Activated T-cell treated with anti-CD3 and anti-CD28 coated beads, Interleukin-2, amount 50 U/mL, for 48 hours (primary cell): ENCODE measurements at places on chromosomes 2 and 18.

- no peak for DNase-seq
Observed at GRCh38 chr2:130765464-130765863, 10.1 kb downstream of the AMER3 start.

- no peak for DNase-seq
Observed at GRCh38 chr2:164899121-164899520, 56.2 kb downstream of the SLC38A11 start.

- DNase-seq = no peak
Observed at GRCh38 chr2:9018534-9018933, 15.1 kb upstream of the MBOAT2 start.

GRCh38 chr2:230439590-230439989 lies 23.6 kb downstream of the SP100 start:
- DNase-seq = no peak

DNA sequence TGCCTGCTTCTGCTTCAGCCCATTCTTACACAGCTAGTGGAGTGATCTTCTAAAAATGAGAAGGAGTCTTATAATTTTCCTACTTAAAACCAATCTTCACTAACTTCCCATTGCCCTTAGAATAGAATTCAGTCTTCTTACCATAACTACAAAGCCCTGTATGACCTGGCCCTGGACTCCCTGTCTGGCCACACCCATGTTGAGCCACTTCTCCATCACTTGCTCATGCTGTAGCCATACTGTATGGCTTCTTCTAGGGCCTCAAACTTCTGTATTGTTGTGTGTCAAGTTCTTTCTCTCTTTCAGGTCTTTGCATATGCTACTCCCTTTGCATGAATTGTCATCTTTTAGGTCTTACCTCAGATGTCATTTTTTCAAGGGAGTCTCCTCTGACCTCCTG lies 11.2 kb downstream of the DGUOK start:
- DNase-seq = no peak

DNA sequence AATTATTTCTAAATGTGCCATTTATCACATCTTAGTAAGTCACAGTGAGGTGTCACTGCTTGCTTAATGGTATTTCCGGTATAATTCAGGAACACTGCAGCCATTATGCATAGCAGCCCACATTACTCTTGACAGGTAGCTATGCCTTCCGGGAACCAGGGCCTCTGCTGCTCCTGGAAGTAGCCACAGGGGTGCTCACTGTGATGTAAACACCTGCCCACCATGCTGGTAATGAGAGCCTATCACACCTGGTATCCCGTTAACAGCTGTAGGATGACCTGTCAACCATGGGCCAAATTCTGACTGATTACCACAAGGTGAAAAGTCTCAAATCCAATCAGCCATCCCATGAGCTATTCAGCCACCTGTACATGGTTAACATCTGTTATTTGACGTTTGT lies 647.0 kb upstream of the NXPH2 start:
- DNase-seq = no peak

GRCh38 chr2:88574445-88574844 lies 52.8 kb downstream of the EIF2AK3 start:
- no peak for DNase-seq

GRCh38 chr2:232569541-232569940 lies 19.1 kb downstream of the EIF4E2 start:
- DNase-seq = no peak

DNA sequence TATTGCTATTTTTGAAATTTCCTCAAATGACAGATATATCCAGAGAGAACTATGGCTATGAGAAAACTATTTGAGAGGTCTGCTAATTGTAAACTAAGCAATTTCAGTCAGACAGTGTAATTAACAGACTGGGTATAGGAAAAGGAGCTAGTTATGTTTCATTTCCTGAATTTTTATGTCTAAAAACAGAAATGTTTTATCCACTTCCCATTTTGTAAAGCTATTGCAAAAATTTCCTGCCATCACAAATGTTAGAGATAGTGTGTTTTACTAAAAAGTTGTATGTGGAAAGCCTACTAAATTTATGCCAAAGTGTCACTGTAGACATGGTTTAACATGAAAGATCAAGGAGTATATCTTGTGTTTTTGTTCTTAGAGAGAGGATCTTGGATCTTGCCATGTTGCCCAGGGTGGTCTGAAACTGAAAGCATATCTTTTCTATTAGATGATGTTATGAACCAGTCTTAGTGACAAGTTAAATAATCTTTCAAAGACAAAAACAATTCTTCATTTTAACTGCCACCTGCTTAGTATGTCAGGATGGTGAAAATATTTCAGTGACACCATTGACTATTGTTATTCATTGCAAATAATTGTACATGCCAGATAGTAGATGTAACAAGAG lies 40.5 kb upstream of the ITPRID2 start:
- no peak for DNase-seq

DNA sequence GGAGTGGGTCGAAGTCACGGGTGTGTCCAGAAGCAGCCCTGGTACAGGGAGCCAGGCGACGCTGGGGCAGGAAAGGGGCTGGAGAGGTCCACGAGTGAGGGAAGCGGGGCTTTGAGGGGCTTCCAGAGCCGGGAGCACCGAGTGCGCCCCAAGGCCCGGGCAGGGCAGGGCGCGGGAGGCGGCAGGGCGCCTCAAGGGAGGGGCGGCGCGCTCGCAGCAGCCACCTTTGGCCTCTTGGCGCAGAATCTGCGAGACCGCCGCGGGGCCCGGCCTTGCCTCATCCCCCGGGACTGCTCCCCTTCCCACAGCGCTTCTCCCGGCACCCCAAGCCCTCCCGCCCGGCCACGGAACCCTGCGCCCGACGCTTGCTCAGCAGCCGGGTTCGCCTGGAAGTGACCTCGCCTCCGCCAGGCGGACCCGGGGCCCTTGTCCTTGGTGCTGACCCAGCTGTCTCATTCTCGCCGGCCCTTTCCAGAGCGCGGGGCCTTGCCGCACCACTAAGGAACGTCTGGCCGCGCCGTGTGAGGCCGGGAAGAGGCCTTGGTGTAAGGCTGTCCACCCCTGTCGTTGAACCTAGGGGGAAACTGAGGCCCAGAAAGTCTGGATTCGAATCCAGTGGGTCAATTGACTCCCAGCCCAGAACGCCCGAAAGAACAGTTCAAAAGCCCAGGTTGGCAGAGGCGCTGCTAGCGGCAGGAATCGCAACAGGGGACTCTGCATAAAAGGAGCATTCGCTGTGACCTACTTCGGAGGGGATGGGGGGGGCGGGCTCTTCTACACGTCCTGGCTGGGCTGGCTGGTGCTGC lies 584 bp upstream of the DNER start:
- peak; percentile 57 for DNase-seq

DNA sequence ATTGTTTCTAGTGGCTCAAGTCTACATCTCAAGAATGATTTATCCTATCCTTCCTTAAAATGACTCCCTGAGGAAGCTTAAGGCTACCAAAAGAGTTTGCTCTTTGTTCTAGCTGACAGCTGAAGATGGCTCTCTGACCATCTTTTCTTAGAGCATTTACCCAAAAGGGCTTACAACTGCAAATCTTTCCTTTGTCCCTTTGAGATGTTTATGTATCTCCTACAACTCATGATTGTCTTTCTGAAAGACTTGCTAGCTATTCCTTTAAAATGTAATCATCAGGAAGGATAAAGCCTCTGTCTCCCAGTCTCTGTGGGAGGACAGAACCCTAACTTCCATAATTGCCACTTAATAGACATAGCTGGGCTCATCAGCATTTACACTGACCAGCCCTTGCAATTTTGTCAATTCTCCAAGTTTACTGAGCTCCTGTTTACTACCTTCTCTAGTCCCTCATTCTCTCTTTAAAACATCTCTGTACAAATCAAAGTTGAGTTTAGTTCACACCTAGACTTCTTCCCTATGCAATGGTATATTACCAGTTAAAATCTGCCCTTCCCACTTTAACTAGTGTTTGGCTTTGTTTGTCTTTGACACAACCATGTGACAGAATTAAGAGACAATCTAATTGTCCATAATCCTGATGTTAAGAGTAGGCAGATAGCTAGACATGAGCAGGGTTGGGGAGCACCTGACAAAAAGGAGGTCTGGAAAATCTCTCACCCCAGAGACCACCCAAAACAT lies 188.2 kb downstream of the PTH2R start:
- no peak for DNase-seq

DNA sequence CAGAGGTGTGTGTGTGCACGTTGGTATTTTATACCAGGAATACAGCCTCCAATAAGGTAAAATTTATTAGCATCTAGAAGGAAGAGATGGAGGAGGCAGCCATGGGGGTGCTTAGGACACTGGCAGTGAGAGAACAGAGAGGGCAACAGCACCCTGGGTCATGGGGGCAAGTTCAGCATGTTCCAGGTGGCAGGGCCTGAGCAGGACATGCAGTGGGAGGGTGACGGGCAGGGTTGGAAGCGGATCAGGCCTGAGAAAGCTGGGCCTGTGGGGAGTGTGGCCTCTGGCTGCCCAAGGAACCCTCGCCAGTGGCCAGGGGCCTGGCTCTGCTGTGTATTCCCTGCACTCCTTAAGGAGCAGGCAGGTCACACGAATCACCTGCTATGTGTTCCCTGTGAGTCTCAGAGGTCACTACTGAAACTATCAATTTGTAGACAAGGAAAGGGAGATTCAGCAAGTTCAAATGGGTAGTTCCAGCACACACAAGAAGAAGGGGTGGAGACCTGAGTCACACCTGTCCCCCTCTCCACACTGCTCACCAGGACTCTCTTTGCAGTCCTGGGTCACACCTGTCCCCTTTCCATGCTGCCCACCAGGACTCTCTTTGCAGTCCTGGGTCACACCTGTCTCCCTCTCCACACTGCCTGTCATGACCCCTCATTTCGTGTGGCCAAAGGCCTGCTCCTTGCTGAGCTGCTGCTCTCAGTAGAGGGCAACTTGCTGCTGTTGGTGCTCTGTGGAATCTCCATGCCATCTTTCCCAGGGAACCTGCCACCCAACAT lies 463.9 kb upstream of the HS6ST1 start:
- no peak for DNase-seq

DNA sequence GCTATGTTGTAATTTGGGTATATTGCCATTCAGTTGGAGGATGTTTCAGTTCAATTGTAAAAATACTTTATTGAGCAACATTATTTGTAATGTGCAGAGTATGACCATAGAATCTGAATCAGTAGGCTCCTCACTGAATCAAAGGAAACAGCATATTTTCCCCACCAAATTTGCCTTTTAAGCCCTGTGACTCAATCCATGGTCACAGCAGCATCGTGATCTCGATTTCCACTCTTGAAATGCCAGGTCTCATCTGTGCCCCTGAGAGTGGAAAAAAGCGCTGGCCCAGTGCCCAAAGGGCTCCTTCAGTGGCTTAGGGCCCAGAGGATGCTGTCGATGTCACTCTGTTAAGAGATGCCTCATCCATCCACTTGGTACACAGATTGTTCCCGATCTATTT lies 57.5 kb downstream of the FHOD3 start:
- DNase-seq = peak; percentile 27

DNA sequence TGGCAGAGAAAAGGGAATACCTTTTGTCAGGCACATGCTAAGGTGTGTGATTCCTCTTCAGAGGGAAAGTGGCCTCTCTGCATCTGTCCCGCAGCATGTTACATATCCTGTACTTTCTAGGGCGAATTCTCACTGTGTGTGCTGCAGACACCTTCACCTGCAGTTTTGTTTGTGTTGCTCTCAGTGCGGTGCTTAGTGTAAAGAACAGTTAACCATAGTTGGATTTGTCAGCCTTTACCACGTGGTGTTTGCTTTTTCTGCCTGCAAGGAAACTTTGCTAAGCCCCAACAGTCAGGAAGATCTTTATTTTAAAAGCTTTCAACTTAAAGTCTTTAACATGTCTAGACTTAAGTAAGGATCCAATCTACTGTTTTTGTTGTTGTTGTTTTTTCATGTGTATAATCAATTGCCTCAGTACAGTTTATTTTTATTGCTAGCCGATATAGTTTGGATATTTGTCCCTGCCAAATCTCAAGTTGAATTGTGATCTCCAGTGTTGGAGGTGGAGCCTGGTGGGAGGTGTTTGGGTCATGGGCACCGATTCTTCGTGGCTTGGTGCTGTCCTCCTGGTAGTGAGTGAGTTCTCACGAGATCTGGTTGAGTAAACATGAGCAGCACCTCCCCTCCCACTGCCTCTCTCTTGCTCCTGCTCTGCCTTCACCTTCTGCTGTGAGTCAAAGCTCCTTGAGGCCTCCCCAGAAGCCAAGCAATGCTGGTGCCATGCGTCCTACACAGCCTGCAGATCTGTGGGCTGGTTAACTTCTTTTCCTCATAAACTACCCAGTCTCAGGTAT lies 90.6 kb downstream of the SNTG2 start:
- no peak for DNase-seq

DNA sequence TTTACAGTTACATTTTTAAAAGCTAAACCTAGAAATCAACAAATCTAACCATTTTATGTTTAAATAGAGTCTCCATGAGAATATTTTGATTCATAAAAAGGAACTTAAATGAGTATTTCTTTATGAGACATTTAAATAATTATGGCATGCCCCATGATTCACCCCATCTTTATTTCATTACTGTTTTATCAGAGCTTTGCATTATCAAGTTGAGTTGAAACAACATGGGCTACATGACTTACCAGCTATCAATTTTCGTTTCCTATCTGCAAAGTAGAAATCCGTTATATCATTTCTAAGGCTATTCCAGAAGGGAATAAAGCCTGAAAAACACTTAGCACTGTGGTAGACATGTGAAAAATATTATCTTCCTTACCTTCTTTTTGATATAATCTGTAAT lies 161.5 kb downstream of the GALNT3 start:
- DNase-seq = no peak

DNA sequence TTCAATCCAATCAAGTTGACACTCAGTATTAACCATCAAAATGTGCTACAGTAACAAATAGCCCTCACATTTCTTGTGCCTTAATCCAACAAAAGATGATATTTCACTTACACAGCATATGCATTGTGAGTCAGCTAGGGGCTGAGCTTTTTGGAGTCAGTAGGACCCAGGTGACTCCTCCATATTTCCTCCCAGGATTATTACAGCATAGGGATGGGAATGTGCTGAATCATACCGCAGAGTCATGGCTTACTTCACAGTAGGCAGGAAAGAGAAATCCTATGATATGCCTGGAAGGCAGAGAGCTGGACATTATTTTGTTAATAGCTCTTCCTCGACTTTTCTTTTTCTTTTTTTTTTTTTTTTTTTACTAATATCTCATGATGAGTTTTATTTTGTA lies 153.3 kb downstream of the TMEM182 start:
- no peak for DNase-seq

DNA sequence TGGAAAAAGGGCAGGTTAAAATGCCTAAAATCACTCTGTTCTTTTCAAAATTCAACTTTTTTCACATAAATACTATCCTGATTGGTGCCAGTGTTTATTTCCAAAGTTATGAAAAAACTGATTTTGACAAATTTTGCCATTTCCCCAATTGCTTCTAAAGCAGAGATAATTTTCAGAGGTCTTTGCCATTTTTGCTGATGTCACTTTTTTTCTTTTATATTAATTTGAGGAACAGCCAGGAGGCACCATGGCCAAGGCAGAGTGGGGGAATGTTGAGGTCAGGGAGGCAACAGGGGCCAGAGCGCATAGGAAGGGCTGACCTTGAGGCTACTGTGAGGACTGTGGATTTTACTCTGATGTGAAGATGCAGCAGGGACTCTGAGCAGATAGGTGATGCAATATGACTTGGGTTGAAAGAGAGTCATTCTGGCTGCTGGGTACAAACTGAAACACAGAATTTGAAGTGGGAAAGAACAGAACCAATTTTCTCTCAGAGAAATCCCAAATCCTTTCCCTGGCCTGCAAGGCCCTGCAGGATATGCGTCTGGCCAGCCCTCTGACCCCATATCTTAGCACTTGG lies 75.1 kb upstream of the LDAH start:
- DNase-seq = no peak

GRCh38 chr2:71813315-71813714 lies 334.3 kb downstream of the CYP26B1 start:
- DNase-seq = no peak
